Stimulated activated CD8-positive, alpha-beta memory T cell treated with anti-CD3 and anti-CD28 coated beads, Interleukin-2, amount 100 ng/mL, for 1 hour (primary cell): ENCODE measurements at places on chromosomes 4 and X.

DNA sequence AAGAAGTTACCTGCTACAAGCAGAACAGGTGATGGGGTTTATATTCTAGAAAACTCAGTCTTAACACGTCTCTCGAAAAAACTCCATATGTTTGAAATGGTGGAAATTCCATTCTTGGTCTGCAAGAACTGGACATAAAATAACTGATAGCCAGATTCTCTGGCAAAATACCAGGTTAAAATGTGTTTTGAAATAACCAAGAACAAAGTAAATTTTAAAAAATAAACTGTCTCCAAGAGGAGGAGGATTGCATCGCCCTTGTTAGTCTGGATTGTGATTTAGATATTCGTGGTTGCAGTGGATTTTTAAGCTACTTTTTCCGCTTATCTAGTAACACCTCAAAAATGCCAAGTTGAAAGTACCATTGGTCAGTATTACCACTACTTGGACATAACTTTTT, 40.8 kb downstream of the CENPU start:
- DNase-seq: no peak

DNA sequence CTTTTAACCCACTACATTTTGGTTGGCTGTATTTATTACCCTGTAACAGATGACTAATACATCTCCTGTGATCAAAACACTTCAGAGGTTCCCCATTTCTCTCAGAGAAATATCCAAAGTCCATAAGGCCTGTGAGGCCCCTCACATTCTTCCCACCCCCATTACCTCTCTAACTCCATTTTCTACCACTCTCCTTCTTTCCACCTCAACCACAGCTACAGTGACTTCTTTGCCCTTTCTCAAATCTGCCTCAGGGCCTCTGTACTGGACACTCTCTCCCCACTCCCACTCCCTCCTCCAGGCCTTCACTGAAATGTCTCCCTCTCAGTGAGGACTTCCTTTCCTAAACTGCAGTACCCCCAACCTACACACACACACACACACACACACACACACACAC, 8.4 kb upstream of the TMEM144 start:
- no peak for DNase-seq

DNA sequence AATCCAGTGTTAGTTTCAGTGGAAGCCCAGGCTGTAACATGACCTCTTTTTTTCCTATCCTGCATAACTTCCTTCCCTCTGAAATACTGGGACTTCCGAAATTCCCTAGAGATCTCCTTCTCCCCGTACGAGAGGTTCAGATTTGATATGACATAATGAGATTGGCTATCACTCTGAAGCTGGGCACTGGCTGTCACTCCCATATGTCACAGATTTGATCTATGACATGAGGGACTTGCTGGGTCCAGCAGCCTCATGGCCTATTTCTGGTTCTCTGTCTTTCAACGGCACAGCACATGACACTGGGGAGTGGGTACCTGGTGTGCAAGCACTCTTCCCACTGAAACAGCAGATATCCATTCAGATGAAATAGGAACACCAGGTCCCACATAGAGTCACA, 36.7 kb downstream of the PF4 start:
- no peak for DNase-seq

DNA sequence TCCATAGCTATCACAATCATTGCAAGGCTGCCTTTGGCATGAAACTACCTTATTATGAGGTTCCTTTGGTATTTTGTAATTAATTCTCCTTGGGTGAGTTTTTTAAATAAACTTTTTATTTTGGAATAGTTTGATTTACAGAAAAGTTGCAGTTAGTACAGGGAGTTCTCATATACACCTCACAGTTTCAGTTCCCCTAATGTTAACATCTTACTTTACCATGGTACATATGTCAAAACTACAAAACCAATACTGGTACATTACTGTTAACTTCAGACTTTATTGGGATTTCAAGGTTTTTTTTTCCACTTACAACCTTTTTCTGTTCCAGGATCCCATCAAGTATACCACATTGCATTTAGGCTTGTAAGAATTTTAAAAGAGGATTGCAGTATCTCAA, 52.0 kb upstream of the RGN start:
- DNase-seq: no peak

DNA sequence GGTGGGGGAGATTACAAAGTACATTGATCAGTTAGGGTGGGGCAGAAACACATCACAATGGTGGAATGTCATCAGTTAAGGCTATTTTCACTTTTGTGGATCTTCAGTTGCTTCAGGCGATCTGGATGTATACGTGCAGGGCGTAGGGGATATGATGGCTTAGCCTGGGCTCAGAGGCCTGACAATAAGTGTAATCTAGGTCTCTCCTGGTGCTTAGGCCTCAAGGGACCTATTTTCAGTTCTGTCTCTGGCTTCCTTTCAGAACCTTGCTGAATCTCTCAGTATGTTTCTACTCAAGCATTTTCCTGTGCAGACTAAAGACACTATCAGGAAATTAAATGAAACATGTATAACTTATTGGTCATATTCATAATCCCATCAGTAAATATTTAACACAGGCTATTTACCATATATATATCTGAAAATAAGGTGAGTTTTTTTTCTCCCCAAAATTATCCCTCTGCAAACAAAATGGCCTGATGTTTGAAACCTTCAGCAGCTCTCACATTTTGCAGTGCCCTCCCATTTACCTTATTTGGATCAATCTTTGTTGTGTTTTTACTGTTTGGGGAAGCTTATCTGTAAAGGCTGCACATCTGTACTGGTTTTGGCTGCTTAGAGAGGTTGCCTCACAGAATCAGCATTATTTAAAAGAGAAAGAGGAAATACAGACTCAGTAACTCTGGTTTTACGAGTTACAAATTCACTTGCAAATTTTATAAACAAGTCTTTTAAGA, 2.3 kb upstream of the ZCCHC4 start:
- no peak for DNase-seq

DNA sequence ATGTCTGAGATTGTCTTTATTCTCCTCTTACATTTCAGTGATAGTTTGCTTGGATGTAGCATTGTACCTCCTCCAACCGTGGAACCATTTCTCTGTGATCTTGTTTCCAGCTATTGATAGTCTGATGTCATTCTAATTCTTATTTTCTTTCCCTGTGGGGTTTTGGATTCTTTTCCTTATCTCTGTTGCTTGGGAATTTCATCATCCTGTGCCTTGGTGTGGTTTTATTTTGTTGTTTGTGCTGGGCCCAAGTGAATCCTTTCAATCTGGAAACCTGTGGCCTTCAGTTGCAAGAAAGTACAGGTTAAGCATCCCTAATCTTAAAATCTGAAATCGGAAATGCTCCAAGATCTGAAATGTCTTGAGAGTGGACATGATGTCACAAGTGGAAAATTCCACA, 22.0 kb downstream of the MSX1 start:
- no peak for DNase-seq

DNA sequence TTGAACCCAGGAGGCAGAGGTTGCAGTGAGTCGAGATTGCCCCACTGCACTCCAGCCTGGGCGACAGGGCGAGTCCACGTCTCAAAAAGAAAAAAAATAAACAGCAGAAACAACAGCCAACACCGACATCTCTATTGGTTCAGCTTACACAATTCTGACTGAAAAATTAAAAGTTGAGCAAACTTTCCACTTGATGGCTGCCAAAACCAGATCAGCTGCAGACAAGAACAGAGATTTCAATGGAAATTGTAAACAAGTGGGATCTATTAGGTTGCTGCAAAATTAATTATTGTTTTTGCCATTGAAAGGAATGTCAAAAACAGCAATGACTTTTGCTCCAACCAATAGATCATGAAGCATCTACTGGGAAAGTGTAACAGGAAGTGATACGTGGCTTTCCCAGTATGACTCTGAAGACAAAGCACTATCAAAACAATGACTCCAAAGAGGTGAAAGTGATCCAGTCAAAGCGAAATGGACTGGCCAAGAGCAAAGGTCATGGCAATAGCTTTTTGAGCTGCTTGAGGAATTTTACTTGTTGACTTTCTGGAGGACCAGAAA, 26.3 kb downstream of the UPF3B start:
- DNase-seq: no peak

DNA sequence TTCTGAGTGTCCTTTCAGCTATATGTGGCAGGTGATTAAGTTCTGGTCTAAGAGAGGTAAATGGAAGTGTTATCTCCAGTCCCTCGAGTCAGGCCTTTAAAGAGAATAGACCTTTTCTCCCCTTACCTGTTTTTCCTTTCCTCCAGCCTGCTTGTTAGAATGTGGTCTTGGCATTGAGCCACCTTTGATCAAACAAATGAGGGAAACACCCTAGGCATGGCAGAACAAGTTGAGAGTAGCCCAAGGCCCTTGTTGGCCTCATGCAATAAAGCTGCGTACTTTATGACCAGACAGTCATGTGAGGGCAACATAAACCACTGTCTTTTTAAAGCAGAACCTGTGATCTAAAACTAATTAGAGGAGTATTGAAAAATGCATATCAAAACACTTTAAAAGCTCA, 13.2 kb upstream of the IL13RA2 start:
- no peak for DNase-seq

DNA sequence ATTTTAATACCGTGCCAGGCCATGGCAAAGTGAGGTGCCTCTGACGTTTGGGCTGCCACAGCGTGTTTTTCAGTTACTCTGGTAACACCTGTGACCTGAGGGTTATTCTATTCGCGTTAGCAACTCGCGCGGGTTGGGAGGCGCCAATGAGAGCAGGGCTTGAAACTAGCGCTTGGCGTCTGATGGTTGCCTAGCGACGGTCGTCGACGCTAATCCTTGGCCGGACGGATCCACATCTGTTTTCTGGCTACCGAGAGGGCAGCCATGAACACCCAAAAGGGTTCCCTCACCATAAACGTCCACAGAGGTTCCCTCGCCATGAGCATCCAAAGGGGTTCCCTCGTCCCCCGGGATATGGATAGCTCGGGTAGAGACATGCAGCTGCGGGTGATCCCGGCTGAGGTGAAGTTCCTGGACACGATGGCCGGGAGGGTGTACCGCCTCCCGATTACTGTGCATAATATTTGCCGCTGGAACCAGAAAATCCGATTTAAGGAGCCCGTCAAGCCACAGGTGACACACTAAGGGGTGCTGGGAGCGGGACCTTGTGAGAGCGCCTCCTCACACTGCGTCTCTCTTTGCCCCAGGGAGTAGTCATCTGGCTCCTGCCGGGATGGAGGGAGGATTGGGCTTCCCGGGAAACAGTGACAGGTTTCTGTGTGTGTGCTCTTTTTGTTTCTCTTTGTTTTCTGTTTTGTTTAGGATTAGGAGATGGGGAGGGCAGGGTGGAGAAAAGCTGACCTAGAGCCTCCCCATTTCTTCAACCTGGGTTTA, at the start of gene CFAP47:
Gene CFAP47, plus strand, starts transcription at position 199 of the 774 bp plus-strand sequence. Its CDS starts 66 bp downstream, at position 265.
- DNase-seq: no peak

GRCh38 chr4:52950226-52950625, 88.1 kb downstream of the RASL11B start:
- no peak for DNase-seq

GRCh38 chr4:3307891-3308575, 15.2 kb downstream of the RGS12 start:
- DNase-seq: no peak
